ENCODE measurements at places on chromosomes 1 and 21.

DNA sequence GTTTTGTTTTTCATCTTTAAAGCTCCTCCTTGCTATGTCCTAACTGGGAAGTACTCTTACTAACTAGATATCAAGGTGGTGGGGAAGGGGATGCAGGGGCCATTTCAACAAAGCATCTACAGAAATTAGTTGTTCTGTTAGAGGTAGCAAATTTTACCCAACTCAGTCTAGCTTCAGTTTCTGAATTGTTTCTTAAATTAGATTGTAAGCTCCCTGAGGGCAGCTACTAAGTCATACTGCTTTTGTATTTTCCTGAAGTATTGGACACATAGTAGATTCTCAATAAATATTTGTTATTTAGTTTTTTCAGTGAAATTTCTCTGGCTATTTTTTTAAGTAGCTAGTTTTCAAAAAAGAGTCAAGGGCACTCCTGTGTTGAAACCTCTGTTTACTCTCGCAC lies 1.8 kb downstream of the UBAP2L start:
- no peak for DNase-seq

- DNase-seq: no peak
Measured at GRCh38 chr21:26405735-26406361, 167.2 kb downstream of the CYYR1 start.

DNA sequence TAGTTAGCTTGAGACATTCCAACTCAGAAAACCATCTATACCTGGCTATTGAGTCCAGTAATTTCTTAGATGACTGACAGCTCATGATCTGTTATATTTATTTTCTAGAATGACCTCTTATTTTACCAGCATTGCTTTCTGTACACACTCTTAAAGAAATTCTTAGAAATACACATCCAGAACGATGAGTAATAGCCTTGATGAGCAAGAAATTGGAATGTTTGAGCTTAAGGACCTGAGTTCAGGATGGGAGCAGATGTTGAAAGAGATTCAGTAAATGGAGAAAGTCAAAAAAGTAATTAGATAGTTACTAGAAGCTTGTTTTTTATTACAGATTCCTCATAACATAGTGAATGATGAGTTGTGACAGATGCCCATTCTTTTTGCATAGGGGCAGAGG lies 11.7 kb downstream of the PYHIN1 start:
- DNase-seq: no peak

DNA sequence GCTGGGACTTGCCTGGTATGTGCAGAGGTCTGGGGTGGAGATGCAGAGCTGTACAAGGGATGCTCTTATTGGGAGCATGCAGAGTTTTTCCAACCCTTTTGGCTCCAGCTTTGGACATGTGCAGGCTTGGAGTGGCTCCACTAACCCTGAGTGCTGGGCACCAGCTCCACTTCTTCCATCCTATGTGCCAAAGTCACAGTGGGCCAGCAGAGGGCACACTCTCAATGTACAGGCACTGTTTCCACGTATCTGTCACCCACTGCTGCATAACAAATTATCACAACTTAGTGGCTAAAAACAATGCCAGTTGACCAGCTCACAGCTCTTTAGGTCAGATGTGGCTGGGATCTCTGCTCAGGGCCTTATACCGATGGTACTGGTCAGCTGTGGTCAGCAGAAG lies 631.8 kb downstream of the AJAP1 start:
- no peak for DNase-seq

DNA sequence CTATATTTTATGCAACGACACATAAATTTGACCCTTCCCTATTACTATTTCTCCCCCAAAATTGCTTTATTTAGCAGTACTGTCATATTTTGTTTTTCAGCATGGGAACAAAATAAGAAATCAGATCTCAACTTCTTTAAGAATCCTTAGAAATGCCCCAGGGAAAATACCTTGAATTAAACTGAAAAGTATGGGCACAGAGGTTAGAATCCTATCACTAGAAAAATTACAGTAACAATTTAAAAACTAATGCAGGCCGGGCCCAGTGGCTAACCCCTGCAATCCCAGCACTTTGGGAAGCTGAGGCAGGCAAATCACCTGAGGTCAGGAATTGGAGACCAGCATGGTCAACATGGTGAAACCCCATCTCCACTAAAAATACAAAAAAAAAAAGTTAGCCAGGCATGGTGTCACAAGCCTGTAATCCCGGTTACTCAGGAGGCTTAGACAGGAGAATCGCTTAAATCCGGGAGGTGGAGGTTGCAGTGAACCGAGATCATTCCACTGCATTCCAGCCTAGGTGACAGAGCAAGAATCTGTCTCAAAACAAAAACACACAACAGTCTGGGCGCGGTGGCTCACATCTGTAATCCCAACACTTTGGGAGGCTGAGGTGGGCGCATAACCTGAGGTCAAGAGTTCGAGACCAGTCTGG lies 51.4 kb downstream of the GNB1 start:
- DNase-seq: no peak

- DNase-seq: no peak
Measured at GRCh38 chr1:6082430-6082971, 36.8 kb downstream of the KCNAB2 start.
